ENCODE measurements at places on chromosomes 7 and 10. TPM values are rescaled to one million over a fixed set of nuclear protein-coding genes. Genes with fewer than 3 reads are reported as not detected.

OR6B1 gene
- not detected for total RNA-seq

GIMAP5 gene
- total RNA-seq: 255 TPM

STRIP2 gene
- 2.3 TPM for total RNA-seq

TMEM248 gene
- total RNA-seq: 54.0 TPM

SPACDR gene
- total RNA-seq: 0.39 TPM

GRK5 gene
- total RNA-seq: 35.9 TPM

PHKG1 gene
- 0.13 TPM for total RNA-seq

SEPHS1 gene
- total RNA-seq: 34.1 TPM

FAM13C gene
- 3.3 TPM for total RNA-seq

PON3 gene
- 0.13 TPM for total RNA-seq

CTTNBP2 gene
- 0.63 TPM for total RNA-seq

DNA sequence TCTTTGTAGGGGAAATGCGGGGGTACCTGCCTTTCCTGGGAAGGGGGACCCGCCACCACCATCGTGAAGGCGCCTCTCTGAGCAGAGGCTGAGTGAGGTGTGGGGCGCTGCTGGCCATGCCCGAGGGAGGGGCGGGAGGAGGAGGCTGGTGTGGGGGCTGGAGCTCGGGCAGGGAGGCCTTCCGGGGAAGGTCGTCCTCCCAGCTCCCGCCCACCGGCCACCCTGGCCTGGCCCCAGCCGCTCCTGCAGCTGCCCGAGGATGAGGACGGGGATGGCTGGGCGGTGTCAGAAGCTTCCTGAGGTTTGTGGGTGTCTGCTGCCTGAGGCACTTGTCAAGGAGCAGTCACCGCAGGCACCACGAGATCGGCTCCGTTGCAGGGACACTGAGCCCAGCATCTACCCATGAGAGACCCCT lies 11.4 kb downstream of the PWWP2B start:
- DNase-seq: no peak

GRCh38 chr10:78712147-78712546 lies 356.6 kb upstream of the ZMIZ1 start:
- DNase-seq: no peak

GRCh38 chr10:36441557-36441956 lies 683.8 kb upstream of the ANKRD30A start:
- no peak for DNase-seq

DNA sequence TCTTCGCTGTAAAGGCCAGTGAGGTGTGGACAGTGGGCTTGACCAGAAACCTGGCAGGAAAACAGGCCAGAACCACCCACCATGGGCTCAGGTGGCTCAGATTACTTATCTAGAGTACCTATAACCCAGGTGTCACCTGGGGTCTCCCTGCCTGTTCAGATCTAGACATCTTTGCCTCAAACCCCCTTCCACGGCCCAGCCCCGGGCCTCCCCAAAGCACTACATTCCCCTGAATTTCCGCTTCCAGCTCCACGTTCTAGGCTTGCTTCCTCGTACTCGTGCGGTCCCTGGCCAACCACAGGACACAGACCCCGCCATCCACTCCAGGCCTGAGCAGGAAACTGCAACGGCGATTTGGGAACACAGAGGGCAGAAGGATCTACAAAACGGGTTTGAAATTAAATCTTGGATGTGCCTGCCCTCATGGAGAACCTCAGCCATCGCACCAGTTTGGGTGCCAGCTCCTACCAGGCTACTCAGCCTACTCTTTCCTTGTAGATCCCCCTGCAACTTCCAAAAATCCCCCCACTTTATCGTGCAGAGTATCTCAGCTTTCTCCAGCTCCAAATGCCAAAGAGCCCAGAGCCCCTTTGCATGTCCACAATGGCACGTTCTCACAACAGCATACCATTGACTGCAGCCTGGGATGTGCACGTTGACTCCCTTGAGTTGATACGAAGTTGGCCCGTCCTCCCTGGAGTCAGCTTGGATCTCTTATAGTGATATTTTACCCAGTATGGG lies 62.7 kb upstream of the CACUL1 start:
- DNase-seq: no peak

DNA sequence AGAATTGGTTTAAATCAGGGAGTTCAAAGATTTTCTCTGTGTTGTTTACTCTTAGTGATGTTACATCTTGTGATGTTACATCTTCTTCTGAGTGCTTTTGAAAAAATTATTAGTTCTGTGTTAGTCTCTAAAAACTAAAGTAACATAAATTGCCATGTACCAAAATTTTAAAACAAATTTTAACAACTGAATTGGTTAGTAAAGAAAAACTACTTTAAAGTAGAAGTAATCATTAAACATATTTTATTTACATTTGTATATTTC lies 5.2 kb upstream of the IGF2BP3 start:
- DNase-seq: no peak

DNA sequence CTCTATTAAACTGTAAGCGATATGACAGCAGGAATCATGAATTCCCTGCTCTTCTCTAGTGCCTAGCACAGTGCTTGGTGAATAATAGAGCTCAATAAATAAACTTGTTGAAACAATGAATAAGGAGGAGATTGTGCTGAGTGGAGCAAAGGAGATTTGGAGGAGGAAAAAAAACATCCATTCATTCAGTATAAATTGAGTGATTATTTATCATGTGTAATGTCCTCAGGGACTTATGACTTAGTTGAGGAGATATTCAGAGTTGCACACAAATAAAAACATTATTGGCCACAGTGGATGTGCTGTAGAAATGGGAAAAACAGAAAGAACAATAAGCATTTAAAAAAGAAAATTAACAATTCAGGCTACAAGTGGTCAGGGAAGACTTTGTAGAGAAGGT lies 125.7 kb downstream of the FOXP2 start:
- DNase-seq: no peak

DNA sequence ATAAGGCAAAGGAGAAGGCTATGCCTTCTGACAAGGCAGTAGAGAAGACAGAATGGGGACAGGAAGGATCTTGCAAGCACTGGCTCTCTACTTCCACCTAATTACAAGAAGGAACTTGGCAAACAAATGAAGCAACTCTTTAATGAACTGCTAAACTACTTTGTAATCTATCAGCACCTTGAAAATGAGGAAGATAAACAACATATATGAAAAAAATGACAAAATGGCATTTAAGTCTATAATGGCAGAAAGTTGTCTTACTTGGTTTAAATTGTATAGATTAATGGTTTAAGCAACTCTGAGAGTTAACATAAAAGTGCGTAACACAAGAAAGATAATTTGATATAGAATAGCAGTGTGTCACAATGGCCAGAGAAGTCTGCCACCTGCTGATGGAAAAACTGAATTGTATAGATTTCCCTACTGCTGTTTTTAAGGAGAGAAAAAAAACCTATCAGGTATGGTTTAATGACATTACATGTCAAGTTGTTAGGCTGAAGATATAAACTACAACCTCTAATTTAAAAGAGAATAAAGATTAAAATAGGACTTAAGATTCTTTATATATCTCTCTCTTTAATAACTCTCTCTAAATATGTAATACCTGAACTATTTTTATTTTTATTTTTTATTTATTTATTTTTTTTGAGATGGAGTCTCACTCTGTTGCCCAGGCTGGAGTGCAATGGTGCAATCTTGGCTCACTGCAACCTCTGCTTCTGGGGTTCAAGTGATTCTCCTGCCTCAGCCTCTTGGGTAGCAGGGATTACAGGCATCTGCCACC lies 11.8 kb downstream of the NT5C3A start:
- DNase-seq: peak; percentile 65

GRCh38 chr7:115146148-115146547 lies 224.3 kb downstream of the MDFIC start:
- DNase-seq: no peak

DNA sequence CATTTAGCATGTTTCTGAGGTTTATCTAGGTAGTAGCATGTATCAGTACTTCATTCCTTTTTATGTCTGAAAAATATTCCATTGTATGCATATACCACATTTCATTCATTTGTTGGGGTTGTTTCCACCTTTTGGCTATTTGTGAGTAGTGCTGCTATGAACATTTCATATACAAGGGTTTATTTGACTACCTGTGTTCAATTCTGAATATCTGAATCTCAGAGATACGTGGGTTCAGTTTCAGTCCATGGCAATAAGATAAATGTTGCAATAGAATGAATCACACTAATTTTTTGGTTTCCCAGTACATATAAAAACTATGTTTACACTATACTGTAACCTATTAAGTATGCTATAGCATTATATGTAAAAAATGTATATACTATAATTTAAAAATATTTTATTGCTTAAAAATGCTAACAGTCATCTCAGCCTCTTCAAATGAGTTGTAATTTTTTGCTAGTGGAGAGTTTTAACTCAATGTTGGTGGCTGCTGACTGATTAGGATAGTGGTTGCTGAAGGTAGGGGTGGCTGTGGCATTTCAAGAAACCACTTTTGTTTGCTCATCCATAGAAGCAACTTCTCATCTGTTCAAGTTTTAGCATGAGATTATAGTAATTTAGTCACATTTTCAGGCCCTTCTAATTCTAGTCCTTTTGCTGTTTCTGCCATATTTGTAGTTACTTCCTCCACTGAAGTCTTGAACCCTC lies 13.9 kb downstream of the PLEKHA1 start:
- no peak for DNase-seq

DNA sequence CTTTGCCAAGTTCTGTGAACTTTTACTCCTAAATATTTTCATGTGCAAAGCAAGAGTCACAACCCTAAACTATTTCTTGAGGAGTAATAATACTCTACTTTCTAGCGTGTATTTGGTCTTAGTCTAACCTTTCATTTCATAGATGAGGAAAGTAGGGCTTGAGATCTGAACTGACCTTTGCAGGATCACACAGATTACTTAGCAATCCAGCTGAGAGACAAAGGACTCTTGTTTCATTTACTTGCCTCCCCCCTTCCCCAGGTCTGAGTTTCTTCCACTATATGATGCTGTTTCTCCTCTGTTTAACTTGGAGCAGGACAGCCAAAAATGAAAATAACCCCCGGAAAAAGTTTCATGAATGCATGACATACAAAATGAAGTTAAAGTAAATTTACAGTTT lies 75.3 kb upstream of the PTN start:
- no peak for DNase-seq

- DNase-seq: no peak
Measured at GRCh38 chr10:85454386-85454785, 912.2 kb downstream of the GRID1 start.

GRCh38 chr7:159153511-159153910 lies 8.8 kb upstream of the VIPR2 start:
- DNase-seq: no peak

DNA sequence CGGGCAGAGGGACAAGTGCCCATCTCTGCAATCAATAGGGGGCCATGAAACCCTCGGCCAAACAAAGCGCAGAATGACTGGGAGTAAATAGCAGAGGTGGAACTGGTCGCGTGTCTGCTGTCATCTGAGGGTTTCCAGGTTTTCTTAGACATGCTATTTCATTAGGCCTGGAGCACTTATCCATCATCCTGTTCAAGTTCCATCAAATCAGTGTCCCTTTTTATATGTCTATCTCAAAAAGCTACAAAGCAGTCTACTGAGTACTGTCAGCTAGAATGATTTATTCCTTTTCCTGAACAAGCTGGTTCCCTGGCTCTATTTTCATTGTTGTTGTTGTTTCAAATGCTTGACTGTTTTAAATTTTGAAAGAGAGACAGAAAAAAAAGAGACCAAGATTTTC lies 590.5 kb downstream of the PARD3 start:
- no peak for DNase-seq
